Prostate gland (tissue), 2 donors: ENCODE measurements at places on chromosomes 3 and 15. TPM values are rescaled to one million over a fixed set of nuclear protein-coding genes. Genes with fewer than 3 reads are reported as not detected.

The CCDC33 gene
- total RNA-seq: not detected

The TEX55 gene
- not detected for total RNA-seq

The EPHA3 gene
- 11.9 TPM for total RNA-seq

The REC114 gene
- 7.5 TPM for total RNA-seq

The FILIP1L gene
- total RNA-seq: 28.2 TPM

The KCNMB3 gene
- 2.0 TPM for total RNA-seq

The RARRES1 gene
- total RNA-seq: 138 TPM

- no peak overlapping the region for H3K27ac ChIP-seq
- H3K4me1 ChIP-seq: no peaks in the 10 kb centered on the region
- no peak for DNase-seq
- no peaks in the 10 kb centered on the region for H3K27me3 ChIP-seq
- no peak overlapping the region for H3K4me3 ChIP-seq
Observed at GRCh38 chr3:125220727-125221429, 8.3 kb upstream of the SLC12A8 start.

DNA sequence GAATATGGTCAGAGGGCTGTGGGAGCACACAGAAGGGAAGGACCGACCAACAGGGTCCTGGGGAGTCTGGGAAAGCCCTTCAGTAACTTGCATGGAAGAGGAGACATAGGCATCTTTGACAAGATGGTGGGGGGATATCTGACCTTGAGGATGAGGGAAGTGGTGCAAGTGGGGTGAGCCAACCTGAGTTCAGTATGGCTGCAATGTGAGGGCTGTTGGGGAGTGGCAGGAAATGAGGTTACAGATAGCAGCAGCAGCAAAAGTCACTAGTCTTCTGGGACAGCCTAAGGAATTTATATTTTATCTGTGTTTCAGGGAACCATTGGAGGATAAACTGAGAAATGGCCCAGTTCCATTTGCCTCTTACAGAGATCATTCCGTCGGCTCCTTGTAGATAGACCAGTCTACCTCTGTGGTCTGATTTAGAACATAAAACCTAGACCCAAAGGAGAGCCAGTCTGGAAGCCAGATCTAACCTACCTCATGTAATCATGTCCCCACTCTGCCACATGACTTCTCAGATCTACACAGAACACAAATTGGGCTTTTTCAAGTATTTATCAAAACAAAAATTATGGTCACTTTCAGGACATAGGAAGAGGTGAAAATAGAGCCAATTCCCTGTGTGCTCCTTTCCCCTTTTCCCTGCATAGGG is 75.6 kb downstream of the ST6GAL1 start:
- no peak overlapping the region for H3K4me3 ChIP-seq
- no peaks in the 10 kb centered on the region for H3K27me3 ChIP-seq
- DNase-seq: no peak
- no peaks in the 10 kb centered on the region for H3K4me1 ChIP-seq
- H3K27ac ChIP-seq: no peak overlapping the region

DNA sequence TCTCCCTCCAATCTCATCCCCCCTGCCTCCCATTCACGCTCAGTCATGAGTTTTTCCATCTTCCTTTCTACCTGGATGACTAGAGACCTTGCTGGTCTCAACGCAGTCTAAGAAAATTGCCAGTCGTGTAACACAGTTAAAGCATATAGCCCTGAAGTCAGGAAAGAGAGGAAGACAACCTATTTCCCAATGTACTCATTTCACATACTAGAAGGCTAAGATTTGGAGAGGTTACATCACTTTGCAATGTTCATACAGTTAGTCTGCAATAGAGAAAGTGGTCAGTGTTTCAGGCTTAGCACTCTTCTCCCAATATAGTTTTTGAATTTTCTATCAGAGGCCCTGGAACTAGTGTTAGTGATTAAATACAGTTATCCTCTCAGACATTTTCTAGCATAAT is 278.6 kb downstream of the EDEM1 start:
- no peaks in the 10 kb centered on the region for H3K27me3 ChIP-seq
- H3K4me3 ChIP-seq: no peak overlapping the region

DNA sequence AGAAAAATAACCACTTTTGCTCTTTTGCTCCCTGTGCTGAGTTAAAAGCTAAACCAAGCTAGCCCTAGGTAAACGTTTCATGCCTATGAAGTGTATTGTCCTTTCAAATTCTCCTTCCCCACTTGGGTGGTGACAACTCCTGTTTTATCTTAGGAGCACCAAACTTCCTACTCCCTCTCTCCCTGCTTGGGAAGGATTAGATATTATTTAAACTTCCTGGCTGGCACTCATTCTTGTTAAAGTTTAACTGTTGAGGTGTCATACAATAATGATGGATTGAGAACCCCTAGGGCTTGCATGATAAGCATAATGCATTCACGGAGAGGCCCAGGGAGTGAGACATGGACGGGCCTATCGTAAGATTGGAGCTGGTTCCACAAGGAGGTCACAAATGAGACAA is 29.5 kb downstream of the B4GALT4 start:
- H3K27me3 ChIP-seq: no peaks in the 10 kb centered on the region
- no peaks in the 10 kb centered on the region for H3K36me3 ChIP-seq
- no peak overlapping the region for H3K27ac ChIP-seq
- DNase-seq: no peak
- H3K4me3 ChIP-seq: no peak overlapping the region
- no peaks in the 10 kb centered on the region for H3K4me1 ChIP-seq

GRCh38 chr15:48002767-48003166 is 118.0 kb upstream of the SLC24A5 start:
- no peaks in the 10 kb centered on the region for H3K27me3 ChIP-seq
- H3K4me1 ChIP-seq: no peaks in the 10 kb centered on the region
- no peaks in the 10 kb centered on the region for H3K36me3 ChIP-seq
- no peak overlapping the region for H3K27ac ChIP-seq

DNA sequence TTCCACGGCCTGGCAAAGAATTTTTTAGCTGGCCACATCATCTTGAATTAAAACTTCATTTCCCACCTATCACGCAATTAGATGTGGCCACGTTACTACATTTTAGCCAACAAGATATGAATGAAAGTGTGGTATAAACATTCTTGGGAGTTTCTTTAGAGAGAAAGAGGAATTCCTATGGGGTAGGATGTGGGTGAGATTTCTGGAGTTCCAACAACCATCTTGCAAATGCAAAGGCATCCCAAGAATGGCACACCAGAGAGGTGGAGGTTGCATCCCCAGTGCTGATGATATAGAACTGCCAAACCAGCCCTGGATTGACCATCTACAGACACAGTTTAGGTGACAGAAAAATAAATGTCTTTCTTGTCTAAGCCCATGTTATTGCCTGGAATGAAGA is 66.3 kb upstream of the AKAP13 start:
- no peaks in the 10 kb centered on the region for H3K36me3 ChIP-seq
- H3K27me3 ChIP-seq: no peaks in the 10 kb centered on the region
- DNase-seq: no peak
- no peak overlapping the region for H3K4me3 ChIP-seq

DNA sequence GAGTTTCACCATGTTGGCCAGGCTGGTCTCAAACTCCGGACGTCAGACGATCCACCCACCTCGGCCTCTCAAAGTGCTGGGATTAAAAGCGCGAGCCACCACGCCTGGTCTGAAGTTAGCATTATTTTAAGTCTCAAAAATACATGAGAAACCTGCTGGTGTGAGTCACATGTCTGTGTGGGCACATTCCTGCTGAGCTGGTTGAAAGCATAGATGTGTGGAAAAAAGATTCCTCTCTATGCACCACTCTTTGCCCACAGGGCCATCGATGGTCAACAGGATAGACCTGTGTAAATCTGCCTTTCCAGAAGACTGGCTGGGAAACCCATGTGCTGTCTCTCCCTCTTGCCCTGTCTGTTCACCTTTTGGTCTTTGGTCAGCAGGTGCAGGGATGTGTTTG is 63.5 kb downstream of the CHRD start:
- H3K27ac ChIP-seq: no peak overlapping the region
- no peaks in the 10 kb centered on the region for H3K27me3 ChIP-seq
- H3K36me3 ChIP-seq: no peaks in the 10 kb centered on the region
- no peaks in the 10 kb centered on the region for H3K4me1 ChIP-seq

DNA sequence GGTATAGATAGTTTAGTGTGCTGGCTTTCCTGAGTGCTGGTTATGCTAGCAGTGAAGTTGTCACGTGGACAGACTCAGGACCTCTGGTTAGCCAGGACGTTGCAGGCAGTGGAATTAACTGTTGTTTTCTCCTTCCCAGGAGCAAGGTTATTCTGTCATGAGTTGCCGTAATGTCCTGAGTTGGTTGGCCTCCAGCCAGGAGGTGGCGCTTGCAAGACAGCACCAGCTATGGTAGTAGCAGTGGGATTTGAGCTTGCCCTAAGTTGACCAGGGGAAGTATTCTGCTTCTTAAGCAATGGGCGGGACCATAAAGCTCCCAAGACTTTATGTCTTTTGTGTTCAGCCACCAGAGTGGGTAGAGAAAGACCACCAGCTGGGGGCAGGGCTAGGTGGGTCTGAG is 240.7 kb upstream of the DNAJC19 start:
- H3K27ac ChIP-seq: no peak overlapping the region
- no peaks in the 10 kb centered on the region for H3K27me3 ChIP-seq
- no peaks in the 10 kb centered on the region for H3K36me3 ChIP-seq

DNA sequence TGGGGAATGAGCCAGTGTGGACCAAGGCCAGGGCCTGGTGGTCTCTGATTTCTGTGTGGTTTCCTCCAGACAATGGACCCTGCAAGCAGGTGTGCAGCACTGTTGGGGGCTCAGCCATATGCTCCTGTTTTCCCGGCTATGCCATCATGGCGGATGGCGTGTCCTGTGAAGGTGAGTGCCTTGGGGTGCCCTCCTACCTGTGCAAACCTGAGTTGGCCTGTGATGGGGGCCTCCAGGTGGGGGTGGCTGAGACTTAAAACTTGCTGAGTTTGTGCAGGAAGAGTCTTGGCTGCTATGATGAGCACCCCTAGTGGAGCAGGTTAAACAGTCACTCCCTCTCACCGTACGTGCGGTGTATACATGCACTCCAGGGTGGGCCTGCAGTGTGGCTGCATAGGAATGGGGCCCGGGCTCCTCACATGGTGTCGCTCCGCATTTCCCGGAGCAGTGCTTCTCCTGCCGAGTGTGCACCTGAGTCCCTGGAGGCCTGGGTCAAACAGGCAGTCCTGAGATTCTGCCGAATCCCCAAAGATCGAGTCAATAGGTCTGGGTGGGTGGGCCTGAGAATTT is 70.8 kb downstream of the FBLN2 start:
- no peak overlapping the region for H3K27ac ChIP-seq
- H3K27me3 ChIP-seq: no peaks in the 10 kb centered on the region
- H3K4me3 ChIP-seq: no peak overlapping the region
- DNase-seq: no peak

- DNase-seq: no peak
- H3K4me3 ChIP-seq: no peak overlapping the region
- H3K27ac ChIP-seq: no peak overlapping the region
- no peaks in the 10 kb centered on the region for H3K36me3 ChIP-seq
- no peaks in the 10 kb centered on the region for H3K4me1 ChIP-seq
Observed at GRCh38 chr3:37309921-37310665, 135.7 kb upstream of the LRRFIP2 start.

- peak overlapping the region; percentile 89 for H3K27ac ChIP-seq
- H3K36me3 ChIP-seq: no peaks in the 10 kb centered on the region
- no peaks in the 10 kb centered on the region for H3K27me3 ChIP-seq
- peaks cover 11% of the 10 kb centered on the region for H3K4me1 ChIP-seq
- peak overlapping the region; percentile 67 for H3K4me3 ChIP-seq
Observed at GRCh38 chr3:45994419-45995235, 997 bp downstream of the FYCO1 start.

- H3K27ac ChIP-seq: no peak overlapping the region
- H3K4me3 ChIP-seq: no peak overlapping the region
- H3K4me1 ChIP-seq: peaks cover 2% of the 10 kb centered on the region
- H3K27me3 ChIP-seq: no peaks in the 10 kb centered on the region
- no peaks in the 10 kb centered on the region for H3K36me3 ChIP-seq
Observed at GRCh38 chr15:57472861-57473260, 96.6 kb downstream of the CGNL1 start.

DNA sequence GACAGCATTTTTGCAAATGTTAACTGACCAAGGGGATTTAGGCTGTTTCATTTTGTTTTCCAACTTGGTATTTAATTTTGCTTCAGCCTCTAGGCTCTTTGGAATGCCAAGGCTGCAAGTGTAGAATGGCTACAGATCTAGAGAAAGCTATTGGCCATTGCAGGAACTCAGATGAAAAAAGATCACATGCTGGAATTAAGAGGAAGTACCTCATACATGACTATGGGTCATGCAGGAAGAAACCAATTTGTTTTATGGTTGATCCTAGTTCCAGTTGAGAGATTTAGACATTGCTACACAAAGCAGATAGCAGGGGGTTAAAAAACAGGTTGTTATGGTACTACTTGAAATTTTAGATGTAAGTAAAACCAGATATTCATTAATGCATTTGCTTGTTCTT is 12.7 kb upstream of the CLDN16 start:
- no peaks in the 10 kb centered on the region for H3K36me3 ChIP-seq
- no peaks in the 10 kb centered on the region for H3K27me3 ChIP-seq
- H3K27ac ChIP-seq: no peak overlapping the region
